Liver (tissue), 10 donors: ENCODE measurements at places on chromosomes 7 and 10. TPM values are rescaled to one million over a fixed set of nuclear protein-coding genes. Genes with fewer than 3 reads are reported as not detected.

Gene CPA2
- total RNA-seq = not detected

Gene CPN1
- 119 TPM for total RNA-seq

DNA sequence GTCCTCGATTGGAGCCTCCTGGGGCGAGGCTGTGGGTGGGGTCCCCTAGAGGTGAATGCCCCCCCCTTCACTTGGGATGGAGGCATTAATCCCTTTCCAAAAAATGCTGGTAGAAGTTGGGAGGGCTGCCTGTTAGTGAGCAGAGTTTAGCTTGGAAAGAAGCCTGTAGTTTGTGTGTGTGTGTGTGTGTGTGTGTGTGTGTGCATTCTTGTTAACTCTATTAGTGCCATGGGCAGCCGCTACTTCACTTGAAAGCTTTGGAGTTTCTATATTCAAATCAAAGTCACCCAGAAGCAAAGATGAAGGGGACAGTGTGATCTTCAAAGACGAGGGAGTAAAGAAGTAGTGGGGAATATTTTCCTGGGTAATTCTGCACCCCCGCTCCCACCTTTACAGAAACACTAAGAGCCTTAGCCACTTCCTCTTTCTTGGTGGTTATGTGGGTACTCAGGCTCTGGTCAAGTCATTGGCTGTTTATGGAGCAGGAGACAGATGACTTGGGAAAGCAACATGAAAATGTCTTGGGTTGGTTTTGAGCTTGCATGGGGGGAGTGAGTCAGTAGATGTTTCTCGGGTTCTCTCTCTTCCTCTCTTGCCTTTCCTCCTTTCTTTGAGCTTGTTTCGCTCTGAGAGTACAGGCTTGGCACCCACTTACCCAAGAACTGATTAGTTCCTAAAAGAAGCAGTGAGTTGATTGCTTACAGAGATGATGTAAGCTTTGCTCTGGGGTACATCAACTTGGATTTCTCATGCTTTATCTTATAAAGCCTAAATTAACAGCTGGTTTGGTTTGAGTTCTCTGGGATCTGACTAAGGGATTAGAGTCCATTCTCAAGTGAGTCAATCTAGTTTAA is 35.9 kb downstream of the TCF7L2 start:
- DNase-seq = no peak

DNA sequence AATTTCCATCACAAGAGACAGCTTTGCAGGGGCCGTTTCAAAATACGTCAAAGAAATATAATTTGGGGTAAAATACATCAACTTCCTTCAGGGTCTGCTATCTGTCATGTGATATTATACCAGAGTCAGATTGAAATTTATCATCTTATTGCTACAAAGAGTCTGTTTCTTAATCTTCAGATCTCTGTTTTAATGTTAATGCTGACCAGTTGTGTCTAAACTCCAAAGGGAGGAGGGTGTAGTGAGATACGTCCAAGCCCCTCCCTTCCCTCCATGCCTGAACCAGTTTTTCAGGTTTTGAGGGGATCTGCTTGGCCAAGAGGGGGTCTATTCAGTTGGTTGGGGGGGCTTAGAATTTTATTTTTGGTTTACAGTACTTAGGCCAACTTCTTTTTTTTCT is 891.6 kb downstream of the GRM8 start:
- no peak for DNase-seq

DNA sequence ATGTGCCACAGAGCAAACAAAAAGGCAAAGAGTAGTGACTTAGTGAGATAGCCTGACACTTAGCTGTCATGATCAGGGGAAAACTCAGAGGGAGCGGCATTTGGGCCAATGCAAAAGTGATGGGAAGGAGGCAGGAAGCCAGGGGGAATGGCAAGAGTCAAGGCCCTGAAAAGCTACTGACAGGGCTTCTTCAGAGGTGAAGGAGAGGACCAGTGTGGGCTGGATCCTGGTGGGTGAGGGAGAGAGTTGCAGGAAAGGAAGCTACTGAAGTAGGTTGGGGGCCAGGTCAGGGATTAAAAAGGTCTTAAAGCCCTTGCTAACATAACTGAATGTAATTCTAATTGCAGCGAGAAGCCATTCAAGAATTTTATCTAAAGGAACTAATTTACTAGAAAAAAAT is 117.0 kb downstream of the AASS start:
- no peak for DNase-seq

DNA sequence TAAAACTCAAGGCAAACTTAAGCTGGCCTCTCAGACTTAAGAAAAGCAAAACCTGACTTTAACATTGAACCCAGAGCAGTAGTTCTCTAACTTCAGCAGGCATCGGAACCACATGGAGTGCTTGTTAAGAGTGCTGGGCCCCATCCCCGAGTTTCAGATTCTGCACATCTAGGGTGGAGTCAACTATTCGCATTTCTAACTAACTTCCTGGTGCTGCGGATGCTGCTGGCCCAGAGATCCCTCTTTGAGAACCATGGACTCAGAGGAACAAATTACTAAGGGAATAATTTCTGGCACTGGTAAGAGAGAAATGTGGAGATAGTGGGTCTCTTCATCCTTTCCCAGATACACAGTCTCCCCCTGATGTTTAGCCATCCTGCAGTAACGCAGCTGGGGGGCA is 14.6 kb upstream of the NPFFR1 start:
- no peak for DNase-seq

DNA sequence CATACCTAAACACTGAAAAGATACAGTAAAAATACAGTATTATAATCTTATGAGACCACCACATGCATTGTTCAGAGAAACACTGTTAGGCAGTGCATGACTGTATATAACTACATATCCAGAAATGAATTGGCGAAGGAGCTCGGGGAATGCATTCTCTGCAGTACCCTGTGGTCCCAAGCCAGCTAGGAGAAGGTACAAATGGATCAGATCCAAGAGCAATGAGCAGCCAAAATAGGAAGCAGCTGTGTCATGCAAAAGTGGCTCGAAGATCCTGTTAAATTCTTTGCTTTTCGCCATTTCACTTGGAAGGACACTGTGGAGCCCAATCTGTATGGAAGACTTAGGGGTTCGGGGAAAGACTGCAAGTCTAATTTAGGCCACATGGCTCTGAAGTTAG is 334.8 kb downstream of the TNS3 start:
- no peak for DNase-seq
